ENCODE measurements at places on chromosomes 11 and 22. TPM values are rescaled to one million over a fixed set of nuclear protein-coding genes. Genes with fewer than 3 reads are reported as not detected.

Gene MMP12
- polyA plus RNA-seq, result not detected

Gene FAM227A
- polyA plus RNA-seq, result 0.76 TPM

Gene CCDC116
- not detected for polyA plus RNA-seq

Gene RAB3IL1
- polyA plus RNA-seq, result 42.8 TPM

Gene GRIK4
- polyA plus RNA-seq, result 1.5 TPM

Gene BEST1
- polyA plus RNA-seq, result 3.5 TPM

Gene IFITM10
- 0.15 TPM for polyA plus RNA-seq

Gene LUZP2
- polyA plus RNA-seq, result 0.04 TPM

Gene FADS1
- polyA plus RNA-seq, result 45.3 TPM

Gene CDC42BPG
- polyA plus RNA-seq, result 1.9 TPM

Gene INS
- polyA plus RNA-seq, result not detected

Gene P2RY2
- polyA plus RNA-seq, result 1.0 TPM

Gene SPDYC
- not detected for polyA plus RNA-seq

Gene PANX2
- polyA plus RNA-seq, result 2.0 TPM

Gene FOLR1
- 10.3 TPM for polyA plus RNA-seq

Gene MUC5AC
- polyA plus RNA-seq, result not detected

Gene ANKK1
- polyA plus RNA-seq, result not detected

Gene KRTAP5-1
- polyA plus RNA-seq, result not detected

Gene WT1
- 28.2 TPM for polyA plus RNA-seq

Gene OR2AG2
- not detected for polyA plus RNA-seq

Gene NOX4
- 2.3 TPM for polyA plus RNA-seq

Gene CCDC87
- polyA plus RNA-seq, result 0.13 TPM

Gene GDPD4
- polyA plus RNA-seq, result not detected

Gene KCNJ4
- polyA plus RNA-seq, result not detected

Gene TBX1
- 3.2 TPM for polyA plus RNA-seq

Gene MAPK11
- 0.92 TPM for polyA plus RNA-seq

Gene SMC1B
- polyA plus RNA-seq, result 0.04 TPM

Gene OSBP2
- 3.3 TPM for polyA plus RNA-seq

Gene OR52N4
- polyA plus RNA-seq, result 0.50 TPM

Gene UBQLN3
- polyA plus RNA-seq, result not detected

Gene PARVG
- 2.9 TPM for polyA plus RNA-seq

Gene KCNE3
- polyA plus RNA-seq, result 10.4 TPM

Gene SLCO2B1
- polyA plus RNA-seq, result 44.4 TPM

Gene GAL3ST3
- not detected for polyA plus RNA-seq

Gene HTR3B
- polyA plus RNA-seq, result not detected

Gene NELL1
- 0.21 TPM for polyA plus RNA-seq

Gene VWA5A
- 9.9 TPM for polyA plus RNA-seq

Gene OR5B21
- not detected for polyA plus RNA-seq

Gene SLC43A3
- 69.3 TPM for polyA plus RNA-seq

Gene ZNF280A
- 0.17 TPM for polyA plus RNA-seq

Gene C11orf52
- 3.7 TPM for polyA plus RNA-seq

Gene DENND6B
- polyA plus RNA-seq, result 5.6 TPM

Gene MS4A4A
- polyA plus RNA-seq, result 9.1 TPM

Gene MS4A6E
- polyA plus RNA-seq, result not detected

Gene TMEM86A
- polyA plus RNA-seq, result 11.5 TPM

Gene SGSM1
- 0.91 TPM for polyA plus RNA-seq

Gene OR10A2
- not detected for polyA plus RNA-seq

Gene NXPE4
- polyA plus RNA-seq, result not detected

Gene OR4C46
- not detected for polyA plus RNA-seq

Gene PKDREJ
- polyA plus RNA-seq, result 0.08 TPM

Gene ST14
- polyA plus RNA-seq, result 0.51 TPM

Gene BTBD18
- polyA plus RNA-seq, result 0.02 TPM

Gene SLC22A9
- polyA plus RNA-seq, result not detected

Gene CCDC157
- polyA plus RNA-seq, result 0.60 TPM

Gene PATZ1
- 26.8 TPM for polyA plus RNA-seq

Gene RIBC2
- polyA plus RNA-seq, result 0.25 TPM

Gene OR52E4
- polyA plus RNA-seq, result not detected
